ENCODE measurements at places on chromosomes 4 and X.

GRCh38 chr4:38268837-38269236, 308.6 kb downstream of the PTTG2 start:
- no peak for DNase-seq

DNA sequence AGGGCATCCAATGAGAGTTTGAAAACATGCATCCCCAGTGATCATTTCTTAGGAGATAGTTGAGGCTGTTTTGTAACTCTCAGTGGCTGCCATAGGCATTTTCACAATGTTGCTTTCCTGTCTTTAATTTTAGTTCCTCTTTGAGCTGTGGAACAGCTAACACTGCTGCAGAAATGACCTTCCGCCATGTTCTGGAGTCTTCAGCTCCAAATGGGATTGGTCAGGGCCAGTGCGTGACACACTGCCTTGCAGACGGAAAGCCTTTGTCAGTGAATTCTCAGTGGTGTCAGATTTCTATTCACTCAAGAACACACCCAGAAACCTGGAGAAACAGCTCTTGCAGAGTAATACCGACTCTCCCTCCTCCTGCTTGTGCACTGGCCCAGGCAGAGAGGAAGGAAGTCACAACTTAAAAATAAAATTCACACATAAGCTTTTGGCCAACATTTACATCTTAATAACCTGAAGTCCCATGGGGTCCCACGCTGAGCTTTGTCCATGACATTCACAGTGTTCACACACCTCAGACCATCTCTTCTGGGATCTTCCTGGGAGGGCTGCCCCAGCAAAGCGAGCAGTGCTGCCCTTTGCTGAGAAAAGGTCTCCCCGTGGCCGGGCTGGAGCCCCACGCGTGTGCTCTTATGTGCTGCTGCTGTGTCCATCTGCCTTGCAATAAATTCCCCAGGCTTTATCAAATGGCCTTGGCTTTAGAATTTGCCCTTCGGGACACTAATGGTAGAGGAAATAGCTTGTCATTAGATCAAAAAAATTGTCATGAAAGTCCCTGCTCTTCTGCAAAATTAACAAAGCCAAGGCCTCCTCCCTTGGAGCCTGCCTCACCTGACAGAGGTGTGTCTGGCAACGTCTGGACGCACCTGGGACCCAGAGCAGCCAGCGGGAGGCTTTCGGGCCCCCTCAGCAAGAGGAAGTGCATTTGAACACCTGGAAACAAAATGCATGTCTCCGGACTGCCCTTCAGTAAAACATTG, 126.8 kb downstream of the IRF2 start:
- DNase-seq: no peak

- no peak for DNase-seq
These were observed 236.1 kb downstream of the MGST2 start for GRCh38 chr4:139901531-139902320.

DNA sequence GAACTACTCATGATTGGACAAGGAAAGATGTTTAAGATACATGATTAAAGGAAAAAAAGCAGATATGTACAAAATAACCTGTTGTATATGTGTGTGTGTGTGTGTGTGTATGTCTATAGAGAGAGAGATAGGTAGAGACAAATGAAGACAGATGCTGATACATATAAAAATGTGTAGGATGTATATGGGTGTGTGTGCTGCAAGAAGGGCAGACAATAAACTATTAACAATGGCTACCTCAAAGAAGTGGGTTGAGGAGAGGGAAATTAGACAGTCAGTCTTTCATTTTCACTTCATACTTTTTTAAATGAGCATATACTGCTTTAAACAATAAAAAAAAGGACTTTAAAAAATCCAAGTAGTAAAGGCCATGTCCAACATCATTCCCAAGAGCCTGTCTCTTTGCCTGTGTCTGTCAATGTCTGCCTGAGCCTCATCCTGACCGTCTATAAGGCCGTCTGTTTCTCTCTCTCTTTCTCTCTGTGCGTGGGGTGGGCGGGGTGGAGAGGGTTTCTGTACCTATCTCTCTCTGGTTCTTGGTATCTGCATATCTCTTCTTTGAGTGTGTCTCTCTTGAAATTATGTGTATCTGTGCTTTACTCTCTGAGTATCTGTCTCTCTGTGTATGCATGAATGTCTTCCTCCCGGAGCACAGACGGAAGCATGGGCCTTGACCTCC, 62.8 kb downstream of the LRBA start:
- no peak for DNase-seq

DNA sequence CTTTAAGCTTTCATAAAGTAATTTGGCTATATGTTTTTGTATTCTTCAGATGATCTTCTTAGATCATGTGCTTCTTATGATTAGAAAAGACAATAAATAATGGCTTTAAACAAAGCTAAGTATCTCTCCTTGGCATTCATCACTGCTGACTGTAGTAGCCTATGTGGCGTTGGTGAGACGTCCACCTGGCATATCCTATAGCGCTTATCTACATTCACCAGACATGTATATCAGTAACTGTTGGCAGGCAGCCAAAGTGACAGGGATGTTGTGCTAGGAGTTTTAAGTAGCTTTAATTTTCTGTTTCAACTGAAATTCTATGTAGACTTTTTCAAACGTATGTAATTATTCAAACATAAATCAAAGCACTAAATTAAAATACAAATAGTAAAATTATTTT, 276.4 kb downstream of the IL15 start:
- no peak for DNase-seq

DNA sequence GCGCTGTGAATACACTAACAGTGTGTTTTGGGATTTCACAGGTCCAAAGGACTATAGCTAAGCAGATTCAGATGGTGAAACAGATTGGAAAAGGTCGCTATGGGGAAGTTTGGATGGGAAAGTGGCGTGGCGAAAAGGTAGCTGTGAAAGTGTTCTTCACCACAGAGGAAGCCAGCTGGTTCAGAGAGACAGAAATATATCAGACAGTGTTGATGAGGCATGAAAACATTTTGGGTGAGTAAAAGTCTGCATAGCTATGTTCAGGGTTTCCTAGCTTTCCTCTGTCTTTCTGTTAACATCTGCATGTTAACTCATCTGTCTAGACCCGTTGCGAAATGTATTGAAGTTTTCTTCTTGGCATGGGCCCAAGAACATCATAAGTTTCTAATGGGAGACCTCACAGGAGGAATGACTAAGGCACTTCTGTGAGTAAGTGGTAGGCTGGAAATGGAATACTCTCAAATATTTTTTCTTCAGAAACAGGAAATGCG, 372.1 kb downstream of the BMPR1B start:
- no peak for DNase-seq

- no peak for DNase-seq
These were observed 126.0 kb downstream of the TENM3 start for GRCh38 chr4:182369211-182369610.

GRCh38 chr4:185522451-185522850, 12.9 kb downstream of the PDLIM3 start:
- DNase-seq: no peak

- DNase-seq: no peak
These were observed 279.4 kb downstream of the FAT4 start for GRCh38 chr4:125594056-125594602.

DNA sequence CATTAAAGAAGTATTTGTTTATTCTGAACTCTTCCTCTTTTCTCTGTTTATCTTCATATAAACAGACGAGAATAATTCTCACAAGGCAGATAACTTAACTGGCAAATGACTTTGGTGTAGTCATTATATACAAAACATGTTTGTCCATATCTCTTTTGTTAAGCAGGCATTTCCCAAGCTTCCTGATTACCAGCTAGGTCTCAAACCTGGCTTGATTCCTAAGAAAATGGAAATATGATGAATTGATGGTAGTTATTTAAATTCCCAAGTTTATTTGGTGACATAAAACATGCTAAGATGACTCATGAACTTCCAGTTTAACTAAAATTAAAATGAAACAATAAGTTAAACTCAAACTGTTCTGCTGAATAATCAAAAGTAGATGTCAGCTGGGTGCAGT, 96.8 kb downstream of the ARSJ start:
- DNase-seq: no peak

DNA sequence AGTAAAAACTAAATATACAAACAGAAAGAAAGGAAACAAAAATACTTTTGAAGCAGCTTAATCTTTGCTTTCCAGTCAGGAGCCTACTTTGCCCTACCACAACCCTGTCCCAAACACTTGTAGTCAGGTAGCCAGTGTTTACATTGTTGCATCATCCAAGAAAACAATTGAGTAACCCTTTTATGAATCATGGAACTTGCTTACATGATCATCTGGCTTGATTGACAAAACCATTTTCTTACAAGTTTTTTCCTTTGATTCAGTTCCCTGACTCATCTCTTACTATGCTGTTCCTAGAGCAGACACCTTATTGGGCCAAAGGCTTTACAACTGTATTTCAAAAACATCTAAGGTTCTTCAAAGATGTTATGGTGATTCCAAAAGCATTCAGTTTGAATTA, 740.1 kb downstream of the KLHL13 start:
- no peak for DNase-seq

GRCh38 chr4:78513411-78513975, 38.1 kb upstream of the ANXA3 start:
- no peak for DNase-seq

DNA sequence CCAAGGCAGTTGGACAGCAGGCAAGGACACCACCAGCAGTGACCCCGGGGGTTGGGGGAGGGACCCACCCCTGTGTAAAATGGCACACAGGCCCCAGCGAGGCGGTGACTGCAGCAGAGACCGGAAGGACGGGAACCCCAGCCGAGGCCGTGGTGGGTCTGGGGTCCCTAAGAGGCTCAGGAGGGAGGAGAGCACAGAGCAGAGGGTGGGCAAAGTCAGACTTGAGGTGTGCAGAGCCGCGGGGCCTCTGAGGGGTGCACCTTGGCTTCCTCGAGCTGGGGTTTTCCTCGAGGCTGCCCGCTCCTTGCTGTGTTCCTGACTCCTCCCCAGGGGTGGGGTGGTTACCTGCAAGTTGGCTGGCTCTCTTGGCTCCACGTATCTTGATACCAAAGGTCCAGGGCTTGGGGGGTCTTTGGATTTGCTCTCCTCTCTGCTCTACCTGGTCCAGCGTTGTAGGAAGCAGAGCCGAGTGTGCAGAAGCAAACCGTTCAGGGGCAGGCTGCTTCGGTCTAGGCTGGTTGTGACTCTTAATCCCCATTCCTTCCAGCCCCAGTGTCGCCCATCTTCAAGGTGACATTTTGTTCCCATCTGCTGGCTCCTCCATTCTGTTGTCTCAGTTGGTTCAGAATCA, 37.9 kb upstream of the SORCS2 start:
- DNase-seq: no peak

GRCh38 chr4:26490960-26491284, 638 bp upstream of the CCKAR start:
- no peak for DNase-seq

DNA sequence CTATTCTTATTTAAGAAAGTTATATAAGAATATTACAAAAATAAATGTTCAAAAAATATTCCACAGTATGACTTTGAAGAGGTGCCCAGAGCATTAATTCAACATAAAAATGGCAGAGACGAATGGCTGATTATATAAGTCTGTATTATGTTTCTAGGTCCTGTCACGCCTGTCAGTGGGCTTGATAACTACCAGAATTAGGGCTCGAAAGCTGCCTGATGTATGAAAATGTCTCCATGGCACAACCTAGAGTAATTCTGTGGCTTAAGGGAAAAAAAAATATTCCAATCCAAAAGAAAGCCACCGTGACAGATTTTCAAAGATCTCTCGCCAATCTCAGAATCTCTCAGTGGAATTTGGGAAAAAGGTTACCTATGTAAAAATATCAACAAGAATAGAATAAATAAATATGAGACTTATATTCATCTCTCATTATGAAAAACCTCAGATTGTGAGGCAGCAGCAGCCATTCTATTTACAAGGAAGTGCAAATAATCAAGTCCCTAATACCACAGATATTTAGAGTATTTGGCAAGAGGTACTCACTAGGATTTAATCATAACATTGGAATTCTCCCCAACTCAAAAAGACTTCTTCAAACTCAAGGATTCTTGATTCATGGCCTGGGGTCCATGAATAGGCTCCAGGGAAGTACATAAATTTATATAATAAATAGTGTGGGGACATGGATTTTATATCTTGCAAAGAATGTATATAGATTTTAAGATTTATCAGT, 489.1 kb upstream of the INTU start:
- no peak for DNase-seq

DNA sequence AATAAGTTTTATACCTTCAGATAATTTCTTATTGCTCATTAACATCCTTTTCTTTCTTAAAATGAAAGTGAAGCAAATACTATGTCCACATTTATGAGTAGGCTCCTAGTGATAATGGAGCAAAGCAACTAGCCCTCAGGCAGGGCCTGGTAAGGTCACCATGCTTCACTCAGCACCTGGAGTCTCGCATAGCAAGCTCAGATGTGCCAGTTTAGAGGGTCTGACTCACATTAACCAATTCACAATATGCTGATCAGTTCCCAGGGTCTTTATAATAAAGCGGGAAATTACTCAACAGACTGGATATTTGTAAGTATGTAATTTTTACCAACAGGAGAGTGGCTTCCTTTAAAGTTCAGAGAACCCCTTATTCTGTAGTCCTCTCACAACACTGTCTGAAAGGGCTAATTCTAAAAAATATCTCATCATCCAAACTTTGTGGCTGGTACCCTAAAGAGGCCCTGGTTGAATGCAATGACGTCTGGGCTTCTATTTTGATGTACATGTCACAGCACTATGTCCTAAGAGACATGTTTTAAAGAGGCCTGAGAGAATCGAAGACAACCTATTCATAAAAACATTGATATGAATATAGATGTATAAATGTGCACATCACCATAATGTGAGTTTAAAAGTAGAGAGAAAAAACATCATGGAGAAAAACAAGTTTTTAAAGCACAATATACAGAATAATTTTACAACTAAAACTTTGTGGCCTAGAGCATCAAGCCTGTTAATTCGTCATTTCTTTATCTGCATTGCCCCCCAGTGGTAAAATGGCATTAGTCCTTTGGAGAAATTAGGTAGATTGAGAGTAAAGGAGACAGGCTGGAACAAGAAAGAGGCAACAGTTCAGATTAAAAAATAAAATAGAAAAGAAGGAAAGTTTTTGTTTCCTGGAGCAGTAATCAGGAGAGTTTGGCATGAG, 44.3 kb downstream of the IL21 start:
- no peak for DNase-seq

DNA sequence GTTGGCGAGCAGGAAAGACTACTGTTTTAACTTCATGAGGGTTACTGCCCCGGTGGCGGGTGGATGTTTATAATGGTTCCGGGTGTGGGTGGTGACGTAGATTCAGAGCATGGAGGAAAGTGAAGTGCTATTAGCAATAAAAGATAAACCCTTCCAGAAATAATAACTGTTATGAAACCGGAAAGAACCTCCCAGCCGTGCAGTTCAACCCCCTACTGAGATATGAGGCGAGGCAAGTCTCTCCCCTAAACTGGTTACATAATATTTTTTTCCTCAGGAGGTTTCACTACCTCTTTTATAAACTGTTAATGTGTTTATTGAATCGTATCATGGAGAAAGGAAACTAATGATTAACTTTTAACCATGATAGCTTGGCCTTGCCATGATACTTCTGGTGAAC, 33.9 kb upstream of the STIM2 start:
- no peak for DNase-seq

DNA sequence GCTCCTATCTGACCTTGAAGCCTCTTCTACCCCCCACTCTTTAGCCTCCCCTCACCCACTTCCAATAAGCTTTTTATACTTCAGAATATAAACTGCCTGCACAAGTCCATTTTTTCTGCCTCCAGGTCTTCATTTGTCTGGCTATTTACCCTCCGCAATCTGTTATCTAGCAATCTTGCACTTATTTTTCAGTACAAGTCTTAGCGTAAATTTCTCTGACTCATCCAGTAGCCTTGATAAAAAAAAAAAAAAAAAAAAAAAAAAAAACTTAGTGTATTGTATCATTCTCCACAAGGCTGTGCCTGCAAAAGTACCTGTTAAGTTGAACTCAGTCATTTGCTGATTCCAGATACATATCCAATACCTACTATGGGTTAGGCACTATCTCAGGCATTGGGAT, 219.5 kb upstream of the DKK2 start:
- no peak for DNase-seq

- no peak for DNase-seq
These were observed 174.9 kb upstream of the TECRL start for GRCh38 chr4:64584125-64584524.
